Stimulated activated CD4-positive, alpha-beta T cell treated with anti-CD3 and anti-CD28 coated beads, Interleukin-15, amount 100 ng/mL, for 24 hours (primary cell): ENCODE measurements at places on chromosomes 13 and 19.

GRCh38 chr13:51518827-51519226 is 65.4 kb upstream of the WDFY2 start:
- peak; percentile 30 for DNase-seq

- DNase-seq = peak; percentile 90
Observed at GRCh38 chr19:18450931-18451836, 13.3 kb upstream of the ISYNA1 start.

DNA sequence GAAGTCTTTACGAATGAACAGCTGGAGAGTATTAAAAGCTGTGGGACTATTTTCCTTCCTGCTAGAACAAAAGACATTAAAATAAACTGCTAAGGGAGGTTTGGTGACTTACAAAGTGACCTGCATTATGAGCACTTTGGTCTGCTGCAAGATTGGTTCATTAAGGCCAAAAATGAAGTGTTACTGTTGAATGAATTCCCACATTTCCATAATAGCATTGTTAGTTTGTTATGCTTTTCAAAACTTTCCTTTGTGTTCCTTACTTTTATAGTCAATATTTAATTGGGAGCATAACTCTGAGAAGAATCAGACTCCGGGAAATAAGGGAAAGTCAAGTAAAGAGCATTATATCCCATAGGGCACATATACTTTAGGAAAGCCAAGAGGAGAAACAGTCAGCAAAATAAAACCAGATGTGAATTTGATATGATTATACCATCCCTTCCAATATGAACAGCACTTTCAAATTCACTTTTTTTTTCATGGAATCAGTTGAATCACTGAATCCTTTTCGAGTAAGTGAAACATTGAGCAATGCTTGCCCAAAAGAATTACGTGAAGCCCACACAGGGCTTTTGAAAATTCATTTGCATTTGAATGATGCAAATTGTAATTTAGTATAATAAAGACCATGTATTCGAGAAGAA is 112.6 kb downstream of the KCTD12 start:
- DNase-seq = no peak

DNA sequence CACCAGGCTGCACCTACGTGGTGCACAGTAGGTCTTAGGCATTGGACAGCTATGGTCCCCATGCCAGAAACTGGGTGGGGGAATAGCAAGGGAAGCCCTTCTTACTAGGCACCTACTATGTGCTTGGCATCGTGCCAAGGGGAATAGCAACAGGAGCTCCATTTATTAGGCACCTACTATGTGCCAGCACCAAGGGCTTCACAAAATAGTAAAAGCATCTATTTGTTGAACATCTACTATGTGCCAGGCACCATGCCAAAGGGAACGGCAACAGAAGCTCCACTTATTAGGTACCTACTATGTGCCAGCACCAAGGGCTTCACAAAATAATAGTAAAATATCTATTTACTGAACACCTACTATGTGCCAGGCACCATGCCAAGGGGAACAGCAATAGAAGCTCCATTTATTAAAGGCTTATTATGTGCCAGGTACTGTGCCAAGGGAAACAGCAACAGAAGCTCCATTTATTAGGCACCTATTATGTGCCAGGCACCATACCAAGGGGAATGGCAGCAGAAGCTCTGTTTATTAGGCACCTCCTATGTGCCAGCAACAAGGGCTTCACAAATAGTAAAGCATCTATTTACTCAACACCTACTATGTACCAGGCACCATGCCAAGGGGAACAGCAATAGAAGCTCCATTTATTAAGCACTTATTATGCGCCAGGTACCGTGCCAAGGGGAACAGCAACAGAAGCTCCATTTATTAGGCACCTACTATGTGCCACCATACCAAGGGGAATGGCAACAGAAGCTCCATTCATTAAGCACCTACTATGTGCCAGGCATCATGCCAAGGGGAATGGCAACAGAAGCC is 108.5 kb downstream of the PTPRS start:
- DNase-seq = no peak

- no peak for DNase-seq
Observed at GRCh38 chr13:110873639-110874507, 41.0 kb downstream of the ANKRD10 start.

GRCh38 chr13:113936166-113936965 is 37.5 kb downstream of the C13orf46 start:
- no peak for DNase-seq

DNA sequence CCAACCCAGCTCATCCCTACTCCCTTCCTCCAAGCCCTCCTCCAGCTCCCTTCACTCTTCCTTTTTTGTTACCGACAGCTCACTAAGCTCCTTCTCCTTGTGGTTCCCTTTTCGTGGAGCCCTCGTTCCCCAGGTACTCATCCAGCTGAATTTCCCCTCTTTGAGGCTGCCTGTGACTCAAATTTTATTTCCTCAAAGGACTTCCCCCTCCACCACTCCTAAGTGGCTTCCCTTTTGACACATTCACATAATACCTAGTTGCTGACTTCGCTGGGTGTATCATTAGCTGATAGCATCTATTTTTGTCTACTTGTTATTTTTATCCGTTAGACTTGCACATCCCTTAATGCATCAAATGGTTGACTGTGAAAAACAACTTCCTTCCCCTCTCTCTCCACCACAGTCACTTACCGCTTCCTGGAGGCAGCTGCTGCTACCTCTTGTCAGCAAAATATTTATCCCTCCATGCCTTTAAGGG is 14.5 kb downstream of the FFAR2 start:
- peak; percentile 26 for DNase-seq

DNA sequence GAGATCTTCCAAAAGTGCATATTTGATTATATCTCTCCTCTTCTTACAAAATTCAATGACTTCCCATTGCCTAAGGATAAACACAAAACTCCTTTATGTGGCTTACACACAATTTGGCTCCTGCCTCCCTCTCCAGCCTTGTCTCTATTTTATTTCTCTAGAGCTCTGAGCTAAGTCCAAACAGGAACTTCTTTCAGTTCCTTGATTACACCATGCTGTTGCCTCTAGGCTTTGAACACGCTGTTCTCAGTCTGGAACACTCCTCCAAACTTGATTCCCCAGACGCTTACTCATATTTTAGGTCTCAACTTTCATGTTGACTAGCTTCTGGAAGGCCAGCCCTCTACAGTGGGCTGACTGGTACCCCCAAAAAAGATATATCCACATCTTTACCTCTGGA is 258.5 kb downstream of the COG6 start:
- DNase-seq = no peak
